ENCODE measurements at places on chromosomes 7 and 10.

- DNase-seq, result peak; percentile 9
Measured at GRCh38 chr10:4546500-4546899, 279.5 kb upstream of the AKR1E2 start.

GRCh38 chr7:30382607-30383006 lies 96.0 kb downstream of the NOD1 start:
- no peak for DNase-seq

DNA sequence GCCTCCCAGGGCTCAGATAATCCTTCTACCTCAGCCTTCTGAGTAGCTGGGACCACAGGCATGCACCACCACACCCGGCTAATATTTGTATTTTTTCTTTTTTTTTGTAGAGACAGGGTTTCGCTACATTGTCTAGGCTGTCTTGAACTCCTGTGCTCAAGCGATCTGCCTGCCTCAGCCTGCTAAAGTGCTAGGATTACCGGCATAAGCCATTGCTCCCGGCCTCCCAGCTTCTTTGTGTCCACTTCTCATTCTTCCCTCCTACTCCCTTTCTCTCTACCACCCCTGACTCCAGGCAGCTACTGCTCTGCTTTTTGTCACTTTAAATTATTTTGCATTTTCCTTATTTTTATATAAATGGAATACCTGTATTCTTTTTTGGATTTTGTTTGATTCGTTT lies 83.4 kb downstream of the PALS2 start:
- DNase-seq, result no peak

DNA sequence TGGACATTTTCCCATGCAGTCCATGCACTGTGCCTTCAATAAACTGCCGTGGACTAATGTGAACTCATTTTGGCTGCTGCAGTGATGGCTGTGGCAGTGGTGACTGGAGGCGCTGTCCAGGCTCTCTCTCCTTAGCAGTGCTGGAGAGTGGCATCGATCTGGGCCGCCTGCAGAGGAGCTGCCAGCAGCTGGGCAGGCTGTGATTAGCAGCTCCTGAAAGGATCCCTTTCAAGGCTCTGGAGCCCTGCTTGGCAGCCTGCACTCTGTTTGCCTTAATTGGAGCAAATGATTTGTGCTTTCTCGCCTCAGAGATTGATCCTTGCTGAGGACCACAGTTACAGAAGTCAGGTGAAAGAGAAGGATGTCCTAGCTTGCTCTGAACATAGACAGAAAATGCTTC lies 130.1 kb upstream of the VWC2 start:
- DNase-seq, result no peak

DNA sequence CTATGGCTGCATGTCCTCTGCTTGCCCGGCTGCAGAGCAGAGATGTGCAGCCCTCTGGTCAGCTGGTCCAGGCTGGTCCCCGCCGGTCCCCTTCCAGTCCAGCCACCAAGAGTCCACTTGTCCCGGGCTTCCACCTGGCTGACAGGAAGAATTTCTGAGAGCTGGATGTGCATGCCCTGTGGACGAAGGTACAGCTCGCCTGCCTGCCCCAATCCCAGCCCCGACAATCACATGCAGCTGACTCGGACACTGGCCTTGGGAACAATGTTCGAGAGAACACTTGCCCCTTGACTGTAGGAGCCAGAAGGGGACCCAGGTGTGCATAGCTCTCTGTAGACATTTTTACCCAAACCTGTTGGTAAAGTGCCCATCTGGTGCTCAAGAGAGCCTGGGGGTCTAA lies 11.8 kb downstream of the AVPI1 start:
- DNase-seq, result no peak

GRCh38 chr10:43976292-43976691 lies 327.6 kb upstream of the ZNF32 start:
- no peak for DNase-seq

DNA sequence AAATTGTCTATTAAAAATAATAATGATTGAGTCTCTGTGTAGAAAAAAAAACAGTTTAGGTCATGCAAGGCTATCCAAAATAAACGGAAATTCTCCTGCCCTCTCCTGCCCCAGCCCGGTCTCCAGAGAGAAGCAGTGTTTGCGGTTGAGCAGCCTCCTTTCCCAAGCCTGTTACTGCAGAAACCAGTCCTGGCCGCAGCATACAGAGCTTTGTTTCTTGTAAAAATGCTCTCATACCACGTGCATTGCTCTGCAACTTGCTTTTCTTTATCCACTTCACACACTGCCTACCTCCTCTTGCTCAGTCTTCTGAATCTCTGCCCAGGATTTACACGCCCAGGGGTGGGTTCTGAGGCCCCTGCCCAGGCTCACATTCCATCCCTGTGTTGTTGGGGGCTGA lies 34.4 kb upstream of the CUL1 start:
- no peak for DNase-seq

GRCh38 chr7:157825325-157825724 lies 488.5 kb downstream of the DNAJB6 start:
- DNase-seq, result no peak

GRCh38 chr10:95783741-95784140 lies 27.8 kb downstream of the ENTPD1 start:
- DNase-seq, result no peak
